Hematopoietic multipotent progenitor cell (in vitro differentiated cells): ENCODE measurements at places on chromosomes 11 and 22. TPM values are rescaled to one million over a fixed set of nuclear protein-coding genes. Genes with fewer than 3 reads are reported as not detected.

DNA sequence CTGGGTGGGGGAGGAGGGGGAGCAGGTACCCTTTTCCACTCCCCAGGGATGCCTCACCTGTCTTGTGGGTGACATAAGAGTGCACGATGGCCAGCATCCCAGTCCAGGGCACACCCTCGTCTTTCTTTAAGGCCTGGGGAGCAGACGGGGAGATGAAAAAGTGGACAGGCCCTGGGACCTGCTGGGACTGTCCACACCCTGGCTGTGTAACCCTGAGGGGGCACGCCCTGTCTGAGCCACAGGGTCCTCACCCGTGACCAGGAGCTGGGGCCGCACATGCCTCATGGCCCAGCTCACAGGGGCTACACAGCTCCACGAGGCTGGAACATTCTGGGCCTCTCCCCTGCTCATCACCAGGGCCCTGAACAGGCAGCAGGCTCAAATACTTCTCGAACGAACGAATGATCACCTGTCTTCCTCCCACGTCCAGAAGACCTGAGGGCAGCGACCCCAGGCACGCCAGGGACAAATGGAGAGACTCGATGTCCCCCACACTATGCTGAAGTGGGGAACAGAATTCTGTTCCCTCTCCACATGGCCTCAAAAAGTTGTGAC, 123.9 kb downstream of the PHF21B start:
- DNase-seq = no peak

GRCh38 chr11:109298865-109299264, 123.1 kb upstream of the C11orf87 start:
- DNase-seq = no peak

DNA sequence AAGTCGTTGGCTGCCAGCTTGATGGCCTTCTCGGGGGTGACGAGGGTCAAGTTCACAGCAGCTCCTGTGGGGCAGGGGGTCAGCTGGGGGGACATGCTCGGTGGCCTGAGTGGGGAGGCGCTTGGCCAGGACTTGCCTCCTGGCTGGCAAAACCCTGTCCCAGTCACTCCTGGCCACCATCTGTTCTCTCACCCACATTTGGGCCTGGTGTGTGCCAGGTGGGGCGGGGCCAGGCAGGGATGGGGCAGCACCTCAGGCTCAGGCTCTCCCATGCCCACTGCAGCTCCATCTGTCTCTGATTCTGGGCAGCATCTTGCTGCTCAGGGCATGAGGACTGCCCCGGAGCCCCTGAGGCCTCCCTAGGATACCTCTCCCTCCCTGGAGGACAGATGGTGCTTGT, 3.7 kb upstream of the CEND1 start:
- no peak for DNase-seq

DNA sequence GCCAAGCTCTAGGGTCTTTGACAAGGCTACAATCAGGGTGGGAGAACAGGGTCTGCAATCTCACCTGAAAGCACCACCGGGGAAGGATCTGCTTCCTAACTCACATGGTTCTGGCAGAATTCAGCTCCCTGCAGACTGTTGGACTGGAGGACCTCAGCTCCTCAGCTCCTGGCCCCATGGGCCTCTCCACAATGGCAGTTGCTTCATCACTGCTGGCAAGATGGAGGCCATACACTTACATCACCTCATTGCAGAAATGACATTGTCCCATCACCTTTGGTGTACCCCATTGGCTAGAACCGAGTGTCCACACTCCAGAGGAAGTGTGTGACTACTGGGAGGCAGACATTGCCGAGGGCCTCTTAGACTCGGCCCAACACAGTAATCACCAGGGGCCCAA, 20.9 kb upstream of the MPPED1 start:
- no peak for DNase-seq

GRCh38 chr22:31583861-31584485, 78.0 kb downstream of the PISD start:
- no peak for DNase-seq

The BARX2 gene
- total RNA-seq = not detected

The P2RY2 gene
- total RNA-seq = 2.2 TPM
